ENCODE measurements at places on chromosomes 12 and 14. TPM values are rescaled to one million over a fixed set of nuclear protein-coding genes. Genes with fewer than 3 reads are reported as not detected.

MIP gene
- not detected for total RNA-seq

KCNK10 gene
- 0.80 TPM for total RNA-seq

RIMBP2 gene
- 31.6 TPM for total RNA-seq

- no peak overlapping the region for H3K27ac ChIP-seq
- no peaks in the 10 kb centered on the region for H3K27me3 ChIP-seq
- H3K36me3 ChIP-seq = peaks cover 1% of the 10 kb centered on the region
- H3K4me3 ChIP-seq = no peak overlapping the region
- no peak for DNase-seq
These were observed 29.7 kb upstream of the CEBPE start for GRCh38 chr14:23148591-23149249.

DNA sequence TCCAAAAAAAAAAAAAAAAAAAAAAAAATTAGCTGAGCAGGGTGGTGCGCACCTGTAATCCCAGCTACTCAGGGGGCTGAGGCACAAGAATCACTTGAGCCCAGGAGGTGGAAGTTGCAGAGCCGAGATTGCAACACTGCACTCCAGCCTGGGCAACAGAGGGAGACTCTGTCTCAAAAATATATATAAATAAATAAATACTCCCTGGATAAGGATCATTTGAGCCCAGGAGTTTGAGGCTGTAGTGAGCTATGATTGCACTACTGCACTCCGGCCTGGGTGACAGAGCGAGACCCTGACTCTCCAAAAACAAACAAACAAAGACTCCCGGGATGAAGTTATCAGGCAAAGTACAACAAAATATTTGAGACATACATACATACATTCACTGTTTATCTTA, 3.3 kb upstream of the NAA25 start:
- H3K4me1 ChIP-seq = peaks cover 30% of the 10 kb centered on the region
- H3K36me3 ChIP-seq = no peaks in the 10 kb centered on the region
- H3K27ac ChIP-seq = no peak overlapping the region
- H3K4me3 ChIP-seq = no peak overlapping the region

GRCh38 chr14:31484754-31485153, 3.1 kb downstream of the GPR33 start:
- no peaks in the 10 kb centered on the region for H3K27me3 ChIP-seq
- H3K4me1 ChIP-seq = no peaks in the 10 kb centered on the region
- no peak for DNase-seq
- no peak overlapping the region for H3K27ac ChIP-seq
- no peaks in the 10 kb centered on the region for H3K36me3 ChIP-seq
- no peak overlapping the region for H3K4me3 ChIP-seq
